Prostate gland (tissue), 2 donors: ENCODE measurements at places on chromosomes 4 and X. TPM values are rescaled to one million over a fixed set of nuclear protein-coding genes. Genes with fewer than 3 reads are reported as not detected.

- no peak overlapping the region for H3K4me3 ChIP-seq
- H3K27ac ChIP-seq, result no peak overlapping the region
- H3K36me3 ChIP-seq, result no peaks in the 10 kb centered on the region
- H3K27me3 ChIP-seq, result no peaks in the 10 kb centered on the region
Observed at GRCh38 chr4:114378305-114378903, 220.2 kb upstream of the UGT8 start.

GRCh38 chr4:134202166-134202956 lies 772 bp upstream of the PABPC4L start:
- no peaks in the 10 kb centered on the region for H3K27me3 ChIP-seq
- H3K36me3 ChIP-seq, result no peaks in the 10 kb centered on the region
- no peaks in the 10 kb centered on the region for H3K4me1 ChIP-seq
- H3K4me3 ChIP-seq, result peak overlapping the region; percentile 61
- peak; percentile 44 for DNase-seq

DNA sequence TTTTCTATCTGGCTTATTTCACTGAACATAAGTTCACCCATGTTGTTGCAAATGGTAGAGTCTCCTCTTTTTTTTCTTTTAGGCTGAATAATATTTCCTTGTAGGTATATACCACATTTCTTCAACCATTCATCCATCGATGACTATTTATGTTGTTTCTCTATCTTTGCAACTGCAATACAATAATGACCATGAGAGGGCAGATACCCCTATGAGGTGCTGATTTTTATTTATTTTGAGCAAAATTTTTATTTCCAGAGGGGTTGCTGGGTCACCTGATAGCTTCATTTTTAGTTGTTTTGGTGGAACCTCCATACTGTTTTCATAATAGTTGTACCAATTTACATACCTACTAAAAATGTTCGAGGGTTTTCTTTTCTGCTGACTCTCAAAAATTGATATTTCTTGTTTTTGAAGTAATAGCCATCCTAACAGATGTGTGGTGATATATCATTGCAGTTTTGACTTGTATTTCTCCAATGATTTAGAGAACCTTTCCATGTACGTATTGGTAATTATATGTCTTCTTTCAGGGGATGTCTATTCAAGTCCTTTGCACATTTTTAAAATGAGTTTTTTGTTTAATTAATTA lies 1697.0 kb downstream of the PCDH7 start:
- no peak for DNase-seq
- no peaks in the 10 kb centered on the region for H3K36me3 ChIP-seq
- H3K4me1 ChIP-seq, result no peaks in the 10 kb centered on the region
- H3K27me3 ChIP-seq, result no peaks in the 10 kb centered on the region
- no peak overlapping the region for H3K4me3 ChIP-seq

DNA sequence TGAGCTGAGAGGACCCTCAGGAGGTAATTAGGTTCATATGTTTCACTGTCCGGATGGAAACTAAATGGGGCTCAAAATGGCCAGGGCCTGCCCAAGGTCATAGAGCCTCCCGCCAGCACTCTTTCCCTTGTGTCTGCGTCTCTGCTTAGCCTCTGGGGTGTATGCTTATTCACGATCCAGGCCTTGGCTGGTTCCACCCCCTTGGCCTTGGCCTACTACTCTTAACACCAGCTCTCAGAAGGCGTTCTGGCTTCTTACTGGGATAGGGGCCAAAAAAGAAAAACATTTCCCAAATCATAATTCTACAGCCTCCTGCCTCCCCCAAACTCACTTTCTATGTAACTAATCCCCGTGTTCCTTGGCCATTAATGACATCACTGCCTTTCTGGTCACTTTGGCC lies 68.8 kb downstream of the RTL5 start:
- no peaks in the 10 kb centered on the region for H3K36me3 ChIP-seq
- no peak for DNase-seq
- H3K27me3 ChIP-seq, result no peaks in the 10 kb centered on the region

- no peak overlapping the region for H3K4me3 ChIP-seq
- no peak overlapping the region for H3K27ac ChIP-seq
- H3K4me1 ChIP-seq, result no peaks in the 10 kb centered on the region
- DNase-seq, result no peak
- H3K27me3 ChIP-seq, result no peaks in the 10 kb centered on the region
Observed at GRCh38 chrX:82734140-82734539, 774.0 kb upstream of the POU3F4 start.

Gene RNF150
- total RNA-seq, result 12.3 TPM

- no peak for DNase-seq
- H3K27ac ChIP-seq, result no peak overlapping the region
- H3K36me3 ChIP-seq, result no peaks in the 10 kb centered on the region
- no peaks in the 10 kb centered on the region for H3K4me1 ChIP-seq
- H3K27me3 ChIP-seq, result no peaks in the 10 kb centered on the region
Observed at GRCh38 chr4:47819178-47819577, 18.7 kb downstream of the CORIN start.

DNA sequence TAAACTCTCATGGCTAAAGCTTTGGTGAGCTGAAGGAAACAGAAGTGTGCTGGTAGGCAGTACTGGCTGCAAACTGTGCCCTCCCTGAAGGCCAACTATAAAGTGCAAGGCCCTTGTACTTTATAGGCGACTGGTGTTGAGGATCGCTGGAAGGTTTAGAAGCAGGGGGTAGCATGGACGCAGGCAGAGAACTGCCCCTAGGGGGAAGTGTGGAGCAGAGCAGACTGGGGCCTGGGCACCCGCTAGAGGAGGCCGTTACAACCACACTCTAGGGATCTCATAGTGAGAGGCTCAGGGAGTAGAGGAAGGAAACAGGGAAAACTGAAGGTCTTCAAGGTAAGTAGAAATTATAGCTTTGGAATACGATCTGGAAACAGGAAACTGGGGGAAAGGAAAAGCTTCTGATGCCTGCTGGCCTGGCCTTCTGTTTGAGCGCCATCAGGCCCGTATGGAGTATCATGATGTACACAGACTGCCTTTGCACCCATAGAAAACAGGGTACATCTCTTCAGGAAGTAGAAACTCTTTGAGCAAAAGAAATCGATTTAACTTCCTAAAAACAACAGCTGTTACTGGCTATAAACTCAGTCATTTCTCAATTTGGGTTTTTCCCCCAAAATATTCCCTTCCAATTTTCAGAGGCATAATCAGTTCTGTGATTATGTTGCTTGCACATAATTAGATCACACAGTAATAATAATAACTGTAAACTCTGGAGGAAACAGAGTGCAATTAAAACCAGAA lies 23.9 kb upstream of the TMSB4X start:
- H3K4me3 ChIP-seq, result no peak overlapping the region
- H3K27ac ChIP-seq, result no peak overlapping the region
- DNase-seq, result no peak
- no peaks in the 10 kb centered on the region for H3K36me3 ChIP-seq
- H3K27me3 ChIP-seq, result no peaks in the 10 kb centered on the region
- H3K4me1 ChIP-seq, result no peaks in the 10 kb centered on the region

- no peaks in the 10 kb centered on the region for H3K27me3 ChIP-seq
- DNase-seq, result no peak
- no peak overlapping the region for H3K27ac ChIP-seq
- no peak overlapping the region for H3K4me3 ChIP-seq
- H3K36me3 ChIP-seq, result no peaks in the 10 kb centered on the region
Observed at GRCh38 chr4:11326021-11326420, 102.7 kb downstream of the HS3ST1 start.

DNA sequence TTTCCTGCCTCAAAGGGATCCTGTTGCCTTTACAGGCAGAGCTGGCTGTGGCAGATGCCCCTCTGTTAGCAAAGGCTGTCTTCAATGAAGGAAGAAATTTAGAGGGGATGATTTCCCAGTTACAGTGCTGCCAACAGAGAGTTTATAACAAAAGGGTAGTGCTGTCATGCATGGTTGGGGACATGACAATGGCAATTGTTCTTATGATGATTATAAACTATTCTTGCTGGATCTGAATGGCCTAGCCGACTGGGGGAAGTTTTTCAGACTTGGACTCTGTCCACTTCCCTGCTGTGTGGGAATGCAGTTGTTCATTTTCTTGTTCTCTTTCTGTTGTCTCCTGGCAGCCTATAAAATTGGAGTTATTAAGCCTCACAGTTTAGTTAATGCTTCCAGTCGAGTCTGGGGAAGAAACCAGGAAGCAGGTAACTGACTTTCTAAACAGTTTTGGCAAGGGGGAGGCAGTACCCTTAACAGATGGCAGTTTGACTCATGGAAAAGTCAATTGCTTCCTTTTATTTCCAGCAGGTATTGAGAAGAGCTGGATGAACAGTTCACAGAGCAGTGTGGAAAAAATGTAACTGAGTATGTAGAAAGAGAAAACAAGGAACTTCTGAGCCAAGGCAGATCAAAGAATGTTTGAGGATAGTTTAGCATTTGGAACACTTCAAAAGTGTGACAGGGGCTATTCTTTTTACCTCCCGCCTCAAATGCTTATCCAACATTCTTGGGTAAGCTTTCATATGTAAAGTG lies 582.6 kb downstream of the RAPGEF2 start:
- no peaks in the 10 kb centered on the region for H3K27me3 ChIP-seq
- DNase-seq, result peak; percentile 12
- H3K27ac ChIP-seq, result peak overlapping the region; percentile 17
- H3K4me3 ChIP-seq, result no peak overlapping the region
- no peaks in the 10 kb centered on the region for H3K4me1 ChIP-seq

Gene TMEM154
- 2.6 TPM for total RNA-seq

GRCh38 chrX:63746715-63747114 lies 38.3 kb downstream of the ARHGEF9 start:
- no peak overlapping the region for H3K27ac ChIP-seq
- no peaks in the 10 kb centered on the region for H3K36me3 ChIP-seq
- no peaks in the 10 kb centered on the region for H3K4me1 ChIP-seq
- no peak overlapping the region for H3K4me3 ChIP-seq

Gene RASGEF1B
- 16.4 TPM for total RNA-seq

DNA sequence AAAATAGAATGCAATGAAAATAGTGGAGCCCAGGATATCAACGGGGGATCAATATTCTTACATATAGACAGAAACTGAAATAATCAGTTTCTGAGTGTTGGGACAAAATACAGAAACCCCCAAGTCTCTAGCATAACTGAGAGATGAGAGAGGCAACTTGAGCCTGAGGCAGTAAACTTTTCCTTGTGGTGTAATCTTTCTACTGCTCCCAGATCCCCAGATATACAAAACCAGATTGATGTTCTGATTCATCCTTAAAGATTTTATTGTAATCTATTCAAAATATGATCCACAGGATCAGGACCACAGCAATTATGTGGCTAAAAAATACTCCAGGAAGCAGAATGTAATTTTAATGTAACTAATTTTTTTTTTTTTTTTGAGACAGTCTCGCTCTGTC lies 2282.6 kb downstream of the ARAP2 start:
- H3K36me3 ChIP-seq, result no peaks in the 10 kb centered on the region
- no peaks in the 10 kb centered on the region for H3K27me3 ChIP-seq
- H3K27ac ChIP-seq, result no peak overlapping the region
- H3K4me3 ChIP-seq, result no peak overlapping the region

DNA sequence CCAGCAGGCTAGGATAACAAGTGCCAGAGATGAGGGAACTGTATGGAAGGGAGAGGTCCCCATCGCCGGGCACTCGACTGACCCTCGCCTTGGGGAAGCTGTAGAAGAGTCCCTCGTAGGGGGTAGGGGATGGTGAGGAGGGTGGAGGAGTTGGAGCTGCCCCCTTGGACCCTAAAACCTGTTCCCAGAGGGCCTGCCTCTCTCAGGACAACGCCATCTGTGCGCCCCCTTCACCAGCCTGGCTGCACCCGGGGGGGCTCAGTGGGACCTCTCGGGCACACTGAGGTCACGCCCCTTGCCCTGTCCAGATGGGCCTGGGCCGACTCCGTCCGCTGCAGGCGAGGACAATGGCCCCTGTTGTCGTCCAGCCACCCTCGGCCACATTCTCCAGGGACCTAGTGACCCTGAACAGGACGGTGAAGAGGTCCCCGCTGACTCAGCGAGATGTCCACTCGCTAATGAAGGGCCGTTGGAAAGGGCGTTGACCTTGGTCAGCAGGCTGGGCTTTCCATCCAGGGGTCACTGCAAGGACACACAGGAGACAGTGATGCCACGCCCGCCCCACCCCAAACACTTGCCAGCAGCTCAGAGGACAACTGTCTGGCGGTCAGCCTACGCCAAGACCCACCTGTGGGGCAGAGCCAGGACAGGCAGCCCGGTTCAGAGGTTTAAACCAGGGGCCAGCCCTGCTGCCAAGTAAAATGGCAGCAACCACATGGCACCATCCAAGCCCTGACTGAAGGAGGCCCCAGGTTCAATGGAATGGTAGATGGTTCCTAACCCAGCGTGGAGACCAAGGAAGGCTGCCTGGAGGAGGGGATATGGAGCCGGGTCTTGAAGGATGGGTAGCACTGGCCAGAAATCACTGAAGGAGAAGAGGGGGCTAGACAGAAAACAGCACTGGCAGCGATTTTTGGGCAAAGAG lies 51.2 kb downstream of the HMX1 start:
- H3K4me1 ChIP-seq, result no peaks in the 10 kb centered on the region
- H3K27ac ChIP-seq, result no peak overlapping the region
- no peak for DNase-seq

- H3K27ac ChIP-seq, result no peak overlapping the region
- no peaks in the 10 kb centered on the region for H3K27me3 ChIP-seq
Observed at GRCh38 chr4:104345598-104346242, 149.0 kb downstream of the CXXC4 start.

Gene AMBN
- not detected for total RNA-seq

Gene CLDN2
- total RNA-seq, result 0.28 TPM

Gene DIPK2B
- 14.9 TPM for total RNA-seq

GRCh38 chr4:75995727-75996126 lies 5.0 kb upstream of the SDAD1 start:
- no peak overlapping the region for H3K4me3 ChIP-seq
- no peaks in the 10 kb centered on the region for H3K27me3 ChIP-seq
- H3K27ac ChIP-seq, result no peak overlapping the region
- no peak for DNase-seq

- H3K27me3 ChIP-seq, result no peaks in the 10 kb centered on the region
- no peaks in the 10 kb centered on the region for H3K36me3 ChIP-seq
- DNase-seq, result no peak
- H3K4me3 ChIP-seq, result no peak overlapping the region
- no peaks in the 10 kb centered on the region for H3K4me1 ChIP-seq
- H3K27ac ChIP-seq, result no peak overlapping the region
Observed at GRCh38 chr4:40283413-40283812, 51.7 kb upstream of the CHRNA9 start.

- no peak overlapping the region for H3K4me3 ChIP-seq
- no peak overlapping the region for H3K27ac ChIP-seq
- no peak for DNase-seq
- no peaks in the 10 kb centered on the region for H3K36me3 ChIP-seq
- H3K27me3 ChIP-seq, result no peaks in the 10 kb centered on the region
- no peaks in the 10 kb centered on the region for H3K4me1 ChIP-seq
Observed at GRCh38 chr4:109861916-109862511, 14.1 kb downstream of the LRIT3 start.

DNA sequence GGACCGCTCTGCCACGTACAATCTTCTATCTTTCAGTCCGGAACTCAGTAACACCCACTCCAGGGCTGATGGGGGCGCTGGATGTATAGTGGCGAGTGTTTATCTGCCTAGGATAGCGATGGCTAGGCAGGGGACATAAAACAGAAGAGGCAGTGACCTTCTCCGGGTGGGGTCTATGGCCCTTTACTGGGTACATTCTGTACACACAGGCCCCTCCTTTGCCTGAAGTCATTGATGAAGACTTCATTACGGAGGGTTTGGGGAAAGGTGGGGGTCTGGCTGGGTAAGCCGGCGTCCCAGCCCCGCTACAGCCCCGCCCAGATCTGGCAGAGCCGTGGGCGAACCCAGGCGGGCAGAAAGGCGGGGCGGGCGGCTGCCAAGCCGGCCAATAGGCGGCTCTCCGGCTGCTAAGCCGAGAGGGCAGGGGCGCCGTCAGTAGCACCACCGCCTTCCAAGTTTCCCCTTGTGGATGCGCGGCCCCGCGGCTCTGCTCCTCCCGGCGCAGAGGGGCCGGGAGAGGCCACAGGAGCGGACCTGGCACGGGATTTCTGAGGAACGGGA lies at the start of gene CHST7:
Gene CHST7 (plus strand): TSS at position 435 of the 561 bp plus-strand sequence. CDS start 167 bp downstream, outside the sequence.
- H3K4me1 ChIP-seq, result no peaks in the 10 kb centered on the region
- H3K4me3 ChIP-seq, result peak within 1 kb of the TSS; percentile 43
- peak; percentile 24 for DNase-seq
- no peaks in the 10 kb centered on the region for H3K27me3 ChIP-seq
- H3K36me3 ChIP-seq, result no peaks in the 10 kb centered on the region
